ENCODE measurements at places on chromosomes 5 and 9. TPM values are rescaled to one million over a fixed set of nuclear protein-coding genes. Genes with fewer than 3 reads are reported as not detected.

Gene EFNA5
- 20.0 TPM for total RNA-seq

Gene MARCOL
- not detected for total RNA-seq

Gene KCNIP1
- total RNA-seq, result not detected

Gene PCDHGA8
- not detected for total RNA-seq

Gene ANKRD34B
- not detected for total RNA-seq

Gene KIF24
- total RNA-seq, result 4.1 TPM

Gene SLC36A2
- total RNA-seq, result not detected

Gene CTXN3
- not detected for total RNA-seq

Gene GPR150
- total RNA-seq, result 0.08 TPM

Gene SPINK13
- not detected for total RNA-seq

Gene STING1
- 1.2 TPM for total RNA-seq

Gene PALM2AKAP2
- total RNA-seq, result 0.36 TPM

Gene POLR3G
- total RNA-seq, result 16.0 TPM

Gene SMIM33
- total RNA-seq, result not detected

Gene GMCL2
- total RNA-seq, result not detected

Gene SLC6A18
- not detected for total RNA-seq

Gene MEIKIN
- total RNA-seq, result not detected

Gene PHF24
- total RNA-seq, result 0.07 TPM

Gene PCDHGC5
- total RNA-seq, result not detected

Gene IFNE
- total RNA-seq, result 2.2 TPM

Gene KIF27
- 1.3 TPM for total RNA-seq

Gene AP3B1
- 37.7 TPM for total RNA-seq

Gene PCDHGB2
- total RNA-seq, result 0.09 TPM

Gene TUSC1
- 6.8 TPM for total RNA-seq

Gene DBH
- total RNA-seq, result not detected

Gene CMBL
- total RNA-seq, result 22.2 TPM

Gene DOCK2
- 3.5 TPM for total RNA-seq

Gene SPAG8
- total RNA-seq, result 0.24 TPM

Gene AJM1
- 3.5 TPM for total RNA-seq

Gene ACOT12
- total RNA-seq, result not detected

Gene IFNA13
- not detected for total RNA-seq

Gene ENG
- total RNA-seq, result 0.09 TPM

Gene IFNA5
- total RNA-seq, result not detected

Gene COL15A1
- total RNA-seq, result 0.34 TPM

Gene CD274
- 2.8 TPM for total RNA-seq

Gene OR1J2
- not detected for total RNA-seq

Gene PCDHA13
- 0.04 TPM for total RNA-seq

Gene NSG2
- total RNA-seq, result not detected

Gene MEF2C
- not detected for total RNA-seq

Gene HTR1A
- not detected for total RNA-seq

Gene OLFML2A
- 25.3 TPM for total RNA-seq

Gene CCNO
- 8.6 TPM for total RNA-seq

Gene KLF4
- total RNA-seq, result 14.2 TPM

Gene PPP2R2B
- total RNA-seq, result not detected

Measured in A549 treated with DMSO at 1 μM for 4 hours (cell line).